ENCODE measurements at places on chromosomes 16 and 17.

DNA sequence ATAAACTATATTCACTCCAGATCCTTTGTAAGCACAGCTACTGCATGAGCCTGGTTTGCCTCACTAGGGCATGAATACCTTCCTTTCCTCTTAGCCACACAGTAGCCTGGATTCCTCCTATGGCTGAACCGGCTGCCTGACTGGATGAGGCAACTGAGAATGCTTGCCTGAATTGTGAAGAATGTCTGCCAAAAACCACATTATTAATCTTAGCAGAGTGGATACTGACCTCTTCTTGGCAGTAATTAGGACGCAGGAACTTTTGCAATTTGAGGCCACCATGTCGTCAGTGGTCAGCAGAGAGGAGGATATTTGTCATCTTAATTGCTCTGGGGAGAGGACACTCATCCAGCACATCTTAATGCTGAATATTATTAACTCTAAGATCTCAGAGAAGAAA lies 651.8 kb upstream of the GOT2 start:
- no peak for DNase-seq

DNA sequence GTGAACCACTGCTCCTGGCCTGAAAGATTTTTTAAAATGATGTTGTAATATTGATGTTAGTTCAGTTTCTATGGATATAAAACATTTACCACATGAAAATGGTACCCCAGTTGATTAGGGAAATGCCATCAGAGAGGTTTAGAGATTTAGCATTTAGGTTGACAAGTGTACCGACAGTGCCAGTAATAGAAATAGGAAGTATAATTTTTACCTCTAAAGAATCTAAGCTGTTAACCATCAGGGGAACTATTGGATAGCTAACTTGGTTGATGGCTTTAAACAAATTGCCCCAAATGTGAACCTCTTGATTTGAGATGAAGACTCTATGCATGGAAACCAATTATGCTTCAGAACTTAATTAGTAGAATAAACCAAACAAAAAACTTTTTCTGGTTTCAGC lies 6.4 kb downstream of the CBFB start:
- no peak for DNase-seq

DNA sequence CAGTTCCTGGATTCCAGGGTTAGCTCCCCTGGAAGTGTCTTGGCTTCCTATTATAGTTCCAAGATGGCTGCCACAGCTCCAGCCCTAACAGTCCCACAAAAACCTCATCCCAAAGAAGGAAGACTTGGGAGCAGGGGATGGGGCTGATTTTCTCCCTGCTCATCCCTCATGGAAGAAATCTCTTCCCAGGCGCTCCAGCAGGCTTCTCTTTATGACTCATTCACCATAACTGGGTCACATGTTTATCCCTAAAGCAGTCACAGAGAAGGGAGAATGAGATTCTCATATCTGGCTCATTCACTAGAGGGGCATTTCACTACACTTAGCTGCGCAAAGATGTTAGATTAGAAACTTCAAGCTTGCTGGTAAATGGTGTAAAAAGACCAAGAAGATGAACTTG lies 206.5 kb upstream of the IRX3 start:
- DNase-seq = no peak

DNA sequence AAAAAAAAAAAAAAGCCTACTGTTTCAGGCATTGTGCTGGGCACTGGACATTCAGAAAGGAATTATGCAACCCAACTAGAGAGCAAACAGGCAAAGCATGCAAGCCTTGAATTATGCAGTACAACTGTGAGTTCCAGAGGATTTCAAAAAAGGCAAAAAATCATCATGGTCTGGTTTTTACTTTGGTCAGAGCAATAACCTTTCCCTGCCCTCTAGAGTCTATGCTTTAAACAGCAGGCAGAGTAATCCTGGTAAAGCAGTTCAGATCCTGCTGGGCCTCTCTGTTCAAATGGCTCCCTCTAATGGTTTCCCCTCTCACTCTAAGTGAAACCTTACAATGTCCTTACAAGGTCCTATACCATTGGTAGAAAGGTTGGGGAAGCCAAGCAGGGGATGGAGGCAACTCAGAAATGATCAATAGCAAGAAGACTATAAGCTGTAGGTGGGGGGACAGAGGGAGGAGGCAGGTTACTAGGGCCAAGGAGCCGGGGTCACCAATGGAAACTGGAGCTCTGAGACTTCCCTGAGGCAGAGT lies 4.6 kb upstream of the TAF15 start:
- DNase-seq = peak; percentile 85

GRCh38 chr16:5056352-5056751 lies 9.4 kb downstream of the C16orf89 start:
- DNase-seq = no peak
